ENCODE measurements at places on chromosomes 11 and 22.

DNA sequence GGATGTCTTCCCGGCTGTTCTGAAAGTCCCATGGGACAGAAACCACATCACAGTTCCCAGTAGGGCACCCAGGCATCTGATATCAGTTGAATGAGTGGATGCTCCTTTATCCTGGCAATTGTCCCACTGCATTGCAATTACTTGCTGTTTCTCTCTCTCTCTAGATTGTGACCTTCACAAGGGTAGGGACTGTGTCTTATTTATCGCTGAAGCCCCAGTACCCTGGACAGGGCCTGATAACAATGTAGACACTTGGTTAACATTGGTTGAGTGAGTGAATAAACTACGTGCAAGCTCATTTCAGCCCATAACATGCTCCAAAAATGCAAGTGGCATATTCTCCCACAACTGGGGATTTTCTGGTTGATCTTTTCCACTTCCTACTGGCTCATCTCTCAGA is 193.7 kb upstream of the NARS2 start:
- DNase-seq = no peak

- DNase-seq = no peak
These were observed 1941.0 kb upstream of the RAG2 start for GRCh38 chr11:38538866-38539680.

GRCh38 chr22:29587938-29588699 is 7.2 kb upstream of the NIPSNAP1 start:
- no peak for DNase-seq

DNA sequence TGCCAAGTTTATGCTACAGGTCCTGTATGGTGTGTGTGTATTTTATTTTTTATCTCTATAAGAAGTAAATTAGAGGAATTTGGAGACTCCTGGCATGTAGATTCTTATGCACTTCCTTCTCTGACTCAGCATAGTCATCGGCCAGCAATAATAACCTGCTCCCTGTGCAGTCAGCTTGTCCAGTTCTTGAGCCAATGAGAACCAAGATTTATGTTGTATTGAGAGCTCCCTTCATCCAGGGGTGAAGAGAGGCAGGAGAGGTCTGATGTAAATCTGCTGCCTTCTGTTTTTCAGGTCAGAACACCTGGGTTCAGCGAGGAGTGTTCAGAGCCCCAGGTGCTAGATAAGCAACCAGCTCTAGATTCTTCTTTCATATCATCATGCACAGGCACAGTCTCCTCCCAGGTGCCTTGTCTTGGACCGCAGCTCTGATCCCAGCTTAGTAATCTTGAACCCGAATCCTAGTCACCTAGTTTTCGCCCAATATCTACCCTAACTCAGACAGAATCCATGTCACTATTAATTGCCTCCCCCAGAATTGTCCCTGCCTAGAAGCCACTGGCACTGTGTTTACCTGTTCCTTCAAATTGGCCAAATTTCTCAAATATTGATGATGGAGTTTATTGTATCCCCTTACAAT is 328.2 kb upstream of the NCAM1 start:
- DNase-seq = no peak

DNA sequence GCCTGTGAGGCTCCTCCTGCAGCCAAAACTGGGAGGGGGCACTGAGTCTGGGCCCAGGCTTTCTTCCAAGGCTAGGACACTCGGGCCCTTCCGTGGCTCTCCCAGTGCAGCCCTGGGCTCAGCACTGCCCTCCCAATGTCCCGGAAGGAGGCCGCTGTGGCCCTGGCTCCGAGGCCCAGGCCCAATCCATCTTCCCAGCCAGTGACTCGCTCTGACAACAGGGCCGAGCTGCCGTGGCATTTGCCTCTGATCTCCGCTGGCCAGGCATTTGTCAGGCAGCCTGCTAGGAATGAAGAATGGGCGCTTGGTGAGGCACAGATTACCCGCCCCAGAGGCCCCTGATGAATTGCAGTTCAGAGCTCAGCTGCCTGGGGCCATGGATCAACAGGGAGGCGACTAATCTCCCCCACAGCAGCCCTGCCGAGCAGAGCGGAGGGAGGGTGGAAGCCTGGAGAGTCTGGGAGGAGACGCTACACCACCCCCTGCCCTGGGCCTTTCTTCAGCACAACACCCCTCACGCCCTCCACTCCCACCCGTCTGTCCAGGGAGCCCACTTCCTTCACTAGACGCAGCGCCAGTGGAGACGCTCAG is 8.3 kb downstream of the FXYD2 start:
- no peak for DNase-seq

GRCh38 chr22:19673660-19674059 is 40.6 kb upstream of the SEPTIN5 start:
- no peak for DNase-seq

- no peak for DNase-seq
These were observed 41.0 kb downstream of the KDM2A start for GRCh38 chr11:67160045-67160444.

- no peak for DNase-seq
These were observed 188.4 kb downstream of the SPON1 start for GRCh38 chr11:14150878-14151277.

- no peak for DNase-seq
These were observed 88.5 kb upstream of the AKIP1 start for GRCh38 chr11:8822469-8822868.

GRCh38 chr11:68735646-68736045 is 15.7 kb downstream of the TESMIN start:
- DNase-seq = no peak

DNA sequence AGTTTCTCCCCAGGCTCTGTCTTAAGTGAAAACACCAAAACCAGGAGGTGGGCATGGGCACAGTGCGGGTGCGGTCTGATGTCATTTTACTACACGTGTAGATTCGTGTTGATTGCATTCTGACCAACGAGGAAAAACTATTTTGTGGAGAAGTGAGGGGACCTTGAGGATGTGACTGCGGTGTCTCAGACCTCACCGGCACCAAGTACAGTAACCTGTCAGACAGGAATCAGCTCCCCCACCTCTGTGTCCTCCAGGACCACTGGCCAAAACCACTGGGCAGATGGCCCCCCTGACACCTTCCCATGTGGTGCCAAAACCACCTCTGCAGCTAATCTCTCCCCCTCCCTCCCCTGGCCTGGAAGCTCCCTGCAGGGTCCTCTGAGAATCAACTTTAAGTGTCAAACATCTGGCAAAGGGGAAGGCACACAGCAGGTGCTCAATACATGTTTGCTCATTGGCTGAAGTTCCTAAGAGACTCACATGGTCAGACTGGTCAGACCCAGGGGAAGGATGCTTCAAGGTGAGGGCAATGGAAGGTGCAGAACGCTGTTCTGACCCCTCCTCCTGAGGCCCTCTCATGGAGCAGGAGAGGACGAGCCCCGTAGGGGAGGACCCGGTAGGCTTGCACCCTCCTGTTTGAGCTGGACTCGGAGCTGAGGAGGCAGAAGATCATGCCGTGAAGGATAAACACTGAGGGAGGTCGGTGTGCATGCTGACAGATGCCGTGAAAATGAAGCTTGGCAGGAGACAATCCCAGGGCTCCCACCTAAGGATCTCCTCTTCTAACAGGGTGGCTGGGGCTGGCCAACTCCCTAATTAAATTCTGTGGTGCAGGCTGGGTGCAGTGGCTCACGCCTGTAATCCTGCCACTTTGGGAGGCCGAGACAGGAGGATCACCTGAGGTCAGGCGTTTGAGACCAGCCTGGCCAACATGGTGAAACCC is 129.9 kb downstream of the MPPED1 start:
- DNase-seq = no peak

GRCh38 chr11:124493016-124493655 is 47.6 kb upstream of the OR8B8 start:
- no peak for DNase-seq

GRCh38 chr11:46658259-46658658 is 40.9 kb downstream of the ATG13 start:
- DNase-seq = no peak

DNA sequence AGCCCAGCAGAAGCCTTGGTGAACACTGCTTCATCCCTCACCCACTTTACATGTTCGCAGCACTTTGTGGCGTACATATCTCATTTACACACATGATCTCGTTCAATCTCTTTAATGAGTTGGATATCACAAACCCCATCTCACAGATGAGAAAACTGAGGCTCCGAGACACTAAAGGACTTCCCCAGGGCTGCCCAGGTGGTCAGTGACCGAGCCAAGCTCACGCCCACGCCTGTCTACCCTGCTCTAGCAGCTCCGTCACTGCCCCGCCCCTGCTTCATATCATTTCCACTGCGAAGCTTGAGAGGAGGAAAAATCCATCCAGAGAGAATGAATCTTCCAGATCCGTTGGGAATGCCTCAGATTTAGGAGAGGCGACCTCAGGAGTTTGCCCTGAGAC is 11.8 kb upstream of the DSCAML1 start:
- no peak for DNase-seq

DNA sequence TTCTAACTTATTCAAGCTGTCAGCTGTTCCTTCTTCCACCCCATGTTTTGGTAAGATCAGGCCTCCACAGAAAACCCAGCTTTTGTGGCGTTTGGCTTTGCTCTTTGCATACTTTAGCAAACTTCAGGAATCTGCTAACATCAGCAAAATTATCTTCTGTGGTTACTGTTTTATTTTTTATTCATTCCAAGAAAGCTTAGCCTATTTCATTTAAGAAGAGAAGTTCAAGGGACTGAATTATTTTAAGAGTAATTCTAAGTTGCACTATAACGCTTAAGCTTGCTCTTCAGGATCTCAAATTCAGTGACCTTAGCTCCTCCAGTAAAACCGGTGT is 1.1 kb downstream of the JHY start:
- DNase-seq = no peak

DNA sequence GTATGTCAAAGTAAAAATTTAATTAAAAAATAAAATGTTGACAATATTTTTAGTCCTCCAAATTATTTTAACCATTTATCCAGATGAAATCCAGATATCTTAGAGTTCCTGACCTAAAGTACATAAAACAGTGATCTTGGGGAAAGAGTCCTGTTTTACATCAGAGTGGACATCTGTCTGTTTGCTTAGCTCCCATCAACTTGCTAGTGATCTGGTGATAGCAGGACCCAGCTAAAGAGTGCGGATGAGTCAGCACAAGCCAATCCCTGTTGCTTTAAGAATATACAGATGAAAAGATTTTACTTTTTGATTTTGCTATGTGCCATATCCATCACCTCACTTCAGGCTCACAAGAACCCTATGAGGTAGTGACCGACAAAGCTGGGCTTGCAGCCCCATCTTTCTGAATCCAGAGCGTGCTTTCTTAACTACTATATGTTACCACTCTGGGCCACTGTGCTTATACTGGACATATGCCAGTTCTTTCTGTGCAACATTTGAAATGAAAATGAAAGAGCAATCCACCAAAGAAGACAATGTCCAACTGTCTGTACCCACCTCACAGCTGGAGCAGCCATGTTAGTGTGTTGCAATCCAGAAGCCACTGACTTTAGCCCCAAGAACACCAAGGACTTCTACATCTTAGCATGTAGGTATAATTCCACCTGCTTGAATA is 167.6 kb upstream of the SESN3 start:
- no peak for DNase-seq

- DNase-seq = no peak
These were observed 48.6 kb downstream of the ZC3H12C start for GRCh38 chr11:110141812-110142211.

- no peak for DNase-seq
These were observed 919.3 kb downstream of the NTM start for GRCh38 chr11:132289590-132290256.

DNA sequence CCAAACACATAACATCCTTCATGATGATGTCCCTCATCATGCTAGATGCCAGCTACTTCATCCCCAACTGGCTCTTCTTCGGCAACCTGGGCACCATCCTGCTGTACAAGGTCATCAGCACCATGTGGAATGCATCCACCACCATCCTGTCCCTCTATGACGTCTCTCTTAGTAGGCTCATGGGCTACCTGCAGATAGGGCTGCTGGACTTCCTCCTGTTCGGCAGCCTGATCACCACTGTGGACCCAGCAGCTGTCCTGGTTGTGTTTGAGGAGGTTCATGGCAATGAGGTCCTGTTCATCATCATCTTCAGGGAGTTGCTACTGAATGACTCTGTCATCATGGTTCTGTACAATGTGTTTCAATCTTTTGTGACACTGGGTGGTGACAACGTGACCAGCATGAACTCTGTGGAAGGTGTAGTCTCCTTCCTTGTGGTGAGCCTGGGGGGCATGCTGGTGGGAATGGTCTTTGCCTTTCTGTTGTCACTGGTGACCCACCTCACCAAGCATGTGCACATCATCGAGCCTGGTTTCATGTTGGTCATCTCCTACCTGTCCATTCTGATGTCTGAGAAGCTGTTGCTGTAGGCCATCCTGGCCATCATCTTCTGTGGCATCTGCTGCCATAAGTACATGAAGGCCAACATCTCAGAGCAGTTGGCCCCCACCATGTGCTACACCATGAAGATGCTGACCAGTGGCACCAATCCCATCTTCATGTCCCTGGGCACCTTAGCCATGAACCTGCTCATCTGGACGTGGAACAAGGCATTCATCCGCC is 120.7 kb upstream of the SERPIND1 start:
- no peak for DNase-seq

DNA sequence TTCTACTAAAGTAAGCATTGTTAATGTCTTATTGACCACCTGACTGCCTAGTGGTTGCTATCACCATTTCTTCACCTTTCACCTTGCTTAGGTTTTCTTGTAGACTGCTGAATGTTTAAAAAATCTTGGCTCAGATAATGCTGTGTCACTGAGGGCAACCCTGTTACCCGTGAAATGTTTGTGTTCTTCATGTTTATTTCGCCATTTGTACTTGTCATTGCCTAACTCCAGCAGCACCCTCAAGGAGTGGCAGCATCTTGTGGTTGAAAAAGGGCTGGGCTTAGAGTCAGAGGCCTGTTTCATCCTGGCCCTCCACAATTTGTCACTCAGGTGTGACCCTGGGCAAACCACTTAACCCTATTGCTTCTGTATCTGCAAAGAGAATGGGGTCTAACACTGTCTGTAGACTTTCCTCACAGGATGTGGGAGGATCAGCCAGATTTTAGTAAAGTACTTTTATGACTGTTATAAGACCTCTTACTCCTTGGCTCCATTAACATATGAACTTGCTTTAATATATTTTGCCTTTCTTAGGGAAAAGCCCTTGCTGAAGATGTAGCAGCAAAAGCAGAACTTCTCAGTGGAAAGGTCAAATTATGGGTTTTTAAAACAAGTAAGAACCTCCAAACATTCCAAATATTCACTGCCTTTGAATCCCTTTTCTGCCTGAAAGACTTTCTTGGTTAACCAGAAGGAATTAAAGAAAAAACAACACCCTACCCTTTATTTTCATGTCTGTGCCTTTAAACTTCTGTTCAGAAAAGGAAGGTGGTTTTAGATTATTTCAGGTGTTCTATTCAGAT is 154.5 kb upstream of the C11orf87 start:
- DNase-seq = no peak

DNA sequence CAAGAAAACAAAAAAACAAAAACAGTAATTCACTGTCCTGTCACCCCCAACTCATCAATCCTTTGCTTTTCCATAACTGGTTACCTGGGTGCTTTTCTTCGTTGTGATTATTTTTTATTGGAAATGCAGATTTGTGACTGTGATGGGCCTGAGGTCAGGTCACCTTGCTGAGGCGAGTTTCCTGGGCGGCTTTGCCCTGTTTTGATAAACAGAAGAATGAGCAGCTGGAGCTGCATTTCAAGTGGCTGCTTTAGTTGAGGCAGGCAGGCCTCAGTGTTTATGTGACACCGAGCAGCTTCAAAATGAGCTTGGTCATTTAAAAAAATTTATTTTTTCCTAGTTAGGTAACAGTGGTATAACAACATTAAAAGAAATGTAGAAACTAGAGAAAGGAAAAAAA is 22.2 kb downstream of the PTPRJ start:
- no peak for DNase-seq
